ENCODE measurements at places on chromosomes 6 and 20.

DNA sequence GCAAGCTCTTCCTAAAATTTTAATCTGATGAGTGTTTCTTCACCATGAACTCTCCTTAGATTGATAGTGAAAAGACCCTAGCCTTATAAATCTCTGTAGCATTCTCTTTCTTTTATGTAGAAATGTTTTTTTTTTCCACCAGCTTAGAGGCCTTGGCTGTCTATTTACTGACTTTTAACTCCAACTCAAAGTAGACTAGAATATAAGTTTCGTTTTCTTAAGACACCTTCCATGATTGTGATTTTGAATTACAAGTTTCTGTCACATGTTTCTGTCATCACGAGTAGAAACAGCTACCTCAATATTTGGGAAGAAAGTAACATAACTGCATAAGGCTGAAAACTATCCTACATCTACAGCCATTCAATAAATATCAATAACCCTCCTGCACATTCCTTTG, 17.8 kb downstream of the ADGRF4 start:
- DNase-seq, result no peak

- no peak for DNase-seq
Observed at GRCh38 chr20:63240004-63240403, 4.3 kb downstream of the BIRC7 start.

DNA sequence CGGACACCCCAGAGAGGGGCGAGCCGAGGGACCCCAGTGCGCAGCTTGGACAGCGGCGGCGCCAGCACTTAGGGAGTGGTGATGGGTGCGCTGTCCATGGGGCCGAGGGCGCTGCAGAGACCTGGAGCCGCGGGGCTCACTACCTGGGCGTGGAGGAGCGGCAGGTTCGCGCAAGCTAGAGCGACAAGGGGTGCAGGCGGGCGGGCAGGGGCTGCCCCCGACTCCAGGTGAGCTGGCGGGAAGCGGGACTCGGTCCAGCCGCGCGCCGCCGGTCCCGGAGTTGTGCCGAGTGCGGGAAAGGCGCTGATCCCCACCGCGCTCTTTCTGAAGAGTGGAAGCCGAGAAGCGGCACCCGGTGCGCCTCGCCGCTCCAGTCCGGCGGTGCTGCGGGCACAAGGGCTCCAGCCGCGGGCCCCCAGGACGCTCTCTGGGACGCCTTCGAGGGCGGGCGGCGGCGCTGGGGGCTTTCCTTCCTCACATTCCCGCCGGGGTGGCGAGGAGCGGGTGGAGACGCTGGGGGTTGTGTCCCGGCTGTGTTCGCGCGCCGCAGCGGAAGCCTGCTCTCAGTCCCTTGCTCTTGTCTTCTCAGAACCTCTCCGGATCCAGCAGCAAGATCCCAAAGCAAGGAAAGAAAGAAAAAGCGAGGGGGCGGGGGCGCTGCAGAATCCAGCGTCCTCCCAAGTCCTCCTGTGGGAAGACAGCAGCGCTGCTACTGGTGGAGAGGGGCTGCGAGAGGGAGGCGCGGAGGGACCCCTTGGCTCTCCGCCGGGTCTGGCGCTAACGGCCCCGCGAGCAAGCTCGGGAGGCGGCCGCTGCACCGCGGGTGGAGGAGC, at the start of gene B3GAT2:
TSS of gene B3GAT2 (minus strand) at position 610 of the 833 bp plus-strand sequence. CDS start 631 bp downstream, outside the sequence.
- DNase-seq, result no peak

DNA sequence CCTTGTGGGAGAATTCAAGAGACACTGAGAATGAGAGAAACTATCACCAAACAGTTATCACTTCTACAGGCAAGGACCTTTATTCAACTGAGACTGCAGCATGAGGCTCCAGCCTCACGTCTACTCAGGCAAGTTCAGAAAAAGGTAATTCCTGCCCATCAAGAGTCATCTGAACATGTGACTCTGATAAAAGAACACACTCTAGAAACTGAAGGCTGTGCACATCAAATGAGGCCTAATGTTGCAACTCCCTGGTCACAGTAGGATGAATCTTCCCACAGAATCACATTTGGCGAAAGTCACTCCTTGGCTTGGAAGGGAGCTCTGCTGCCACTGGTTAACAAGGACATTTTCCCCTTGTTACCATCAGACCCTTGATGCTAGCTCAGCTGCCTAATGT, 71.2 kb upstream of the EMILIN3 start:
- no peak for DNase-seq

DNA sequence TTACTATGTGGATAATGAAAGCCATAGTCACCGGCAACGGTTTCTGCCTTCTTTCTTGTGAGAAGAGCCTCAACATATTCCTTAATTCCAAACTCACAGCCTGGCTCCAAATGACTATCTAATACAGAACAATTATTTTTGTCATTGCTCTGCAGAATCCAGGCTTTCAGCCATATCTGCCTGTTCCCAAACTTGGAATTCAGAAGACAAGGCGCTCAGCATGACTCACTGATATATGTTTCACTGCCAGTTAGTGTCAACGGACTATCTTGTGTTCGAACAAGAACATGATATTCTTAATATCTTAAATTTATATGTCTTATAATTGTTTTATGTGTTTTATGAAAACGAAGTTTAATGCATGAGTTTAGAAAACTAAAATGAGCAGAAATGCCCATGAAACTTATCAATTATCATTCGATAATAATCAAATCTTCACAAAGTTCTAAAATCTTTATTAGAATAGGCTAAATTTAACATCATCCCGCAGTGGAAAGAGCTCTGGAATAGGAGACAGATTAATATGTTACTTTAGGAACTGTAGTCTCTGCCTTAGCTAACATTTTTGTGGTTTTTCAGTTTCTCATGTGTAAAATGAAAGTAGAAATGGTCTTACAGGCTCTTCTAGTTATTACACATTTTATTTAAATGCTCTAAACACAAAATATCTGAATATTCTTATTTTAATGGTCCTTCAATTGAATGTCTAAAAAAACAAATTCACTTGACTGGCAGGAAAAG, 669.3 kb upstream of the GJE1 start:
- no peak for DNase-seq

DNA sequence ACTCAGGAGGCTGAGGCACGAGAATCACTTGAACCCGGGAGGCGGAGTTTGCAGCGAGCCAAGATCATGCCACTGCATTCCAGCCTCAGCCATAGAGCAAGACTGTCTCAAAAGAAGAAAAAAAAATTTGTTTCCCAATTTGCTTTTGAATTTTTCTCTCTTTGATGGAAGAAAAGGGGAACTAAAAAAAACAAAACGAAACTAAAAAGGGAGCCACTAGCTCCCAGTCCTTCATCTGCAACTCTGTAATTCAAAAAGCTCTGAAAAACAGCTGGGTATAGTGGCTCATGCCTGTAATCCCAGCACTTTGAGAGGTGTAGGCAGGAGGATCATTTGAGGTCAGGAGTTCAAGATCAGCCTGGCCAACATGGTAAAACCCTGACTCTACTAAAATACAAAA, 9.5 kb downstream of the OVOL2 start:
- no peak for DNase-seq

DNA sequence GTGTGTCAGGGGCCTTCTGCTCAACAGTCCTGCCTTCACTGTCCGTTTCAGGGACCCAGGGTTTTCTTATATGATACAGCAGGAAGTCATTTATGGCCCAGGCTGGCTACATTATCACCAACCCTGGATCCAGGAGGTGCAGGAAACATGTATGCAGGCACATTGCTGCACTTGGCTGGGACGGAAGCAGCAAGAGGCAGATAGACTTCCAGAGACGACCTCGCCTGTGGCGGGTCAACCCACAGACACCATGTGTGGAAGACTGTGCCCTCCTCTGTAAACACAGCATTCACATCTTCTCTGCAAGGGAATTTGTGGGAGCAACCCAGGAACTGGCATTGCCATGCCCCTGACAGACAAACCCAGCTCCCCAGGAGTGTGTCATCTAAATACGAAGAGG, 43.7 kb downstream of the TBC1D7 start:
- no peak for DNase-seq

DNA sequence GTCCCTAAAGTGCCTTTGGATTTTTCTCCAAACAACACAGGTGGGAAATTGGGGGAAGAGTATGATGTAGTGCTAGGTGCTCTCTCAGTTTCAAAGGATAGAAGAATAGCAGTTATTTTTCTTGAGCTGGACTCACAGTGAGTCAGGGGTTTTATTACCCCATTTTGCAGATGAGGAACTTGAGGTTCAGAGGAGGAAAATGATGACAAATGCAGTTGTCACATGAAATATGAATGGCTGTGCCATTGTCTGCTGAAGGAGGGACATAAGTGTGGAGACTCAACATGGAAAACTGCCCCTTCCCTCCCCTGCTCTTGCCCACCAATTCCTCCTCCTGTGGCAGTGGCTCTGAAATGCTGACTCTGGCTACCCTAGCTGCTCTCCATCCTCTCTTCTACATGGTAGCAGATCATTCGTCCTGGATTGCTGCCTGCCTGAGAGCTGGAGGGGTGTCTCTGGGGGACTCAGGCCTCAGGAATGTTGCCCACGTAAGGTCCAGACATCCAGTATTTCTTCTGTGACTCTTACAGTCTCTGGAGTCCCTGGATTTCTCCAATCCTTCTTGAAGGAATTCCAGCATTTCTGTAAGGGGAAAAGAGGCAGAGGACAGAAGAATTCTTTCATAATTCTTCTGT, 37.6 kb upstream of the EPB41L1 start:
- DNase-seq, result no peak

- no peak for DNase-seq
Observed at GRCh38 chr6:129203190-129203900, 320.4 kb downstream of the LAMA2 start.

DNA sequence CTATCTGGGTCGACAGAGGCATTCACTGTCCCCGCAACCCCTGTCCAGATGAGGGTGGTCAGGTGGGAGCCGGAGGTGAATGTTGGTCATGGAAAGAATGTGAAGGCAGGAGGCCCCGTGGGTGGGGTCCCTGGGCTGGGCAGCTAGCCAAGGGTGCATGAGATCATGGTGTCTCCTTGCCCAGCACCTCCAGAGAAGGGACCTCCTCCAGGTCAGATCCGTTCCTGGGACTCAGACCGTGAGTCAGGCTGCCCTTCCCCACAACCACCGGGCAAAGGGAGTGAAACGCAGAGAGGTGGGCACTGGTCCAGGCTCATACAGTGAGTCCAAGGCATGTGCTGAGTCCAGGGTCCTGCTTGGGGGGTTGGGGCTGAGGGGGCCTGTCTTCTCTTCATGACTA, 3.5 kb downstream of the FOXS1 start:
- DNase-seq, result no peak

DNA sequence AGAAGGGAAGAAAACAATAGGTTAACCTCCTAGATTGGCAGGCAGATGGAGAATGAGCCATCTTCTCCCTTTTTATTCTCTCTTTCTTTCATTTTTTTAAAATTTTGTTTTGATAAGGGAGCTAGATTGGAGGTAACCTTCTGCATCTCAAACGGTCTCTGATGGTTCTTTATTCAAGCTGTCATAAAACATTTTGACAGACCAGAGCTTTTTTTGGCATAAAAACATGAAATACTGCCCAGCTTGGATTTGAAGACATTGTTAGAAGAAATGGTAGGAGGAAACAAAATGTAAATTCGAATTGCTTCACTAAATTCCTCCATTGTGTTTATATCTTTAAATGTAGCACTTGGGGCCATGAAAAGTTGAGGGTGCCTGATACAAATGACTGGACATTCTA, 158.5 kb downstream of the EPHA7 start:
- DNase-seq, result no peak

- DNase-seq, result no peak
Observed at GRCh38 chr6:111603685-111604084, 2.0 kb downstream of the TRAF3IP2 start.

DNA sequence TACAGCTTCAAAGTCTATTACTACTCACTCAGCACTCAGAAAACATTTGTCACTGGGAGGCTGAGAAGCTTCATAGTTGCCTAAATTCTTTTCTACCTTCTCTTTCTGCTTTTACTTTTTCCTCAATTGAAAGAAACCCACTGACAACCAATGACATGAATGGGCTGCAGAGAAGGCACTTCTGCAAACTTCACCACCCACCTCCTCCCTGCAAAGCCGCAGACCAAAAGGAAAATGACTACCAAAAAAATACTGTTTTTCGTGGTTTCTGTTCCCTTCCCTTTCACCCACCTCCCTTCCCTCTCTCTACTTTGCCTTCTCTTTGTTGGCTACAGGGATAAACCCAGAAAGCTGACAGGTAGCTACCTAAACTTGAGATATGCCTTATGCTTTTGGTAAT, 3.2 kb downstream of the GNAS-AS1 start:
- no peak for DNase-seq

DNA sequence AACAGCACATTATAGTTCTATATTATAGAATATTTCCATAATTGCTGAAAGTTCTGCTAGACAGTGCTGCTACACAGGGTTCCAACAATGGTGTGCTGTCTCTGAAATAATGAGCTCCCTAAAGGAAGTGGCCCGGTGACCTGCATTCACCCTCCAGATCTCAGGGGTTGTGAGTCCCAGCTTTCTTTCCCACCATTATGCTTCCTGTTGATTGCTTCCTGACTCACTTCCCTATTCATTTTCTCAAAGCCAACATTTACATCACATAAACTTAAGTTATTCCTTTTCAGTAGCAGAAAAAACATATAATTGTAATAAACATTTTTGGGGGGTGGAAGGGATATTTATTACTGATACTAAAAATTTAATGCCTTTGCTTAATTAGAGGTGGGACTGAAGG, 12.9 kb upstream of the CCN6 start:
- no peak for DNase-seq

DNA sequence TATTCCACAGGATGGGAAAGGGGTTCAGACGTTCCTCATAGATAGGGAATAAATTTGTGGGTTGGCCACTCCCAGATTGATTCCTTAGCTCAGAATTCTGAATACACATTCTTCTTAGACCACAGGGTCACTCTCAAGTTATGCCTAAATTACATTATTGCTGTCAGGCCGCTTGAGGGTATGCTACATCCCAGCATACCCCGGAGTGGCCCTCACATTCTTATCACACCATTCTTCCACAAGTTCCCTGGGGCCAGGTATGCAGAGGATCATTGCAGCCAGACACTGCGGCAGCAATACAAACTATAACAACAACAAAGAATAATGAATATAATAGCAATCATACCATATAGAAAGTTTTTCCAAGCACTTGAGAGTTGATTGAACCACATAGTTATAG, 237.9 kb upstream of the SOX4 start:
- DNase-seq, result no peak

DNA sequence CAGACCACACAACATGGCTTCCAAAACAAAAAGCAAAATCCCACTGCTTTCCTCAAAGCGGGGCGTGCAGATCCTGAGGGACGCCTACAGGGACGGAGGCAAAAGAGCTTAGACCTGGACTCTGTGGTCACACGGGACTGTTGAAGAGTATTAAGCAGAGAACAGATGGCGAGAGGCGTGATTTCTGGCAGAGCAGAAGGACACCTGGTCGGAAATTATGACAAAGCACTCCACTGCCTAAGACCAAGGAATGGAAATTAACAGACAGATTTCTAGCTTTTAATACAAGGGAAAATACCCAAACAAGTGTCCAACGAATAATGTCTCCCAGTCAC, 15.4 kb downstream of the CST7 start:
- DNase-seq, result no peak

Measured in stimulated activated naive CD4-positive, alpha-beta T cell treated with Interleukin-2 at 50 U/mL for 16 hours (primary cell).